ENCODE measurements at places on chromosomes 3 and 15.

GRCh38 chr3:107753494-107753893, 230.7 kb downstream of the BBX start:
- peak; percentile 24 for DNase-seq

DNA sequence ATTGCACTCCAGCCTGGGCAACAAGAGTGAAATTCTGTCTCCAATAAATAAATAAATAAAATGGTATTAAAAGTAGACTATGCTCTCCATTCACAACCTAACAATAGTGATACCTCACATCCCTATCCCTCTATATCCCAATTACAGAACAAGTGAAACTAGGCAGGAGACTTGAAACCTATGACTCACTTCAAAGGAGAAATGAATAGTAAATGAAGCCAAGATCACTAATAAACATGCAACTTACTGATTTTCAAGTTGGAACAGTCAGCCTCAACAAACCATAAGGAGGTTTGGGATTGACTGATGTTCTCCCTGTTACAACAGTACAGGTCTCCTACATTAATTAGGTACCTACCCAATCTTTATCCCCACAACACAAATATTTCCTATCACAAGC, 103.4 kb downstream of the GSK3B start:
- no peak for DNase-seq

- DNase-seq = no peak
These were observed 260.0 kb upstream of the LYSMD4 start for GRCh38 chr15:99993262-99993661.

GRCh38 chr3:28859897-28860296, 421.0 kb upstream of the RBMS3 start:
- DNase-seq = no peak

GRCh38 chr3:100533176-100533575, 40.8 kb downstream of the TMEM45A start:
- DNase-seq = no peak

DNA sequence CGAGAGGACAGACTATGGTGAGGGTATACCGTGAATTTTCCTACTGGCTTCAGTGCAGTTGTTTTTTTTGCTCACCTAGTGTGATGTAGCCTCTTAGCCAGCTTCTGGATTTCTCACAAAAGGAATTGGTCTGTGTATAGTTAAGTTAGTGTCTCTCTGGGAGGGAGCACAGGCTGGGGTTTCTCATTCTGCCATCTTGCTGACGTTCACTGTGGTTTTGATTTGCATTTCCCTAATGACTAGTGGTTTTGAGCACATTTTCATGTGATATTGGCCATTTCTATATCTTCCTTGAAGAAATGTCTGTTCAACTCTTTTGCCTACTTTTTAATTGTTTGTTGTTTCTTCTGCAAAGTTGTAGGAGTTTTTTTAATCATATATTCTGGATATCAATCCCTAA, 2.2 kb upstream of the CD86 start:
- no peak for DNase-seq

- DNase-seq = peak; percentile 88
These were observed 171.4 kb downstream of the NSUN3 start for GRCh38 chr3:94234177-94234788.

GRCh38 chr3:29822071-29822470, 541.2 kb downstream of the RBMS3 start:
- DNase-seq = no peak

- peak; percentile 78 for DNase-seq
These were observed 2.6 kb downstream of the CCDC9B start for GRCh38 chr15:40338041-40338657.

DNA sequence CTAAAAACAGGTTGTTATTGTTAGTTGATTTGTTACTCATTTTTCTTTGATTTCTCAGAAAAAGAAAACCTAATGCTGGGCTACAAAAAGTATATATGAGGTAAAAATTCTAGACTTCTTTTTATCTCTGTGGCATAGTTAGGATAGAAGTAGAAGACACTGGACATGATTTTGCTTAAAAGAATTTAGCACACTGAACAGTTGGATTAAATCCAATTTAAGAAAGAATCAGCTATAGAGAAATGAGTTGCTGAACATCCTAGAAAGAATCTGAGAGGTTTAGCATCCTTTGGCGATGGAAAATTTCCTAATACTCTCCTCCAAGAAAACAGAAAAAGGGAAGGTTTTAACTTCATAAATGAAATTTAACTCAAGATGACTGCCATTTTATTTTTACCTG, 259.7 kb downstream of the TBL1XR1 start:
- no peak for DNase-seq

- no peak for DNase-seq
These were observed 62.5 kb upstream of the MLF1 start for GRCh38 chr3:158508481-158508880.

DNA sequence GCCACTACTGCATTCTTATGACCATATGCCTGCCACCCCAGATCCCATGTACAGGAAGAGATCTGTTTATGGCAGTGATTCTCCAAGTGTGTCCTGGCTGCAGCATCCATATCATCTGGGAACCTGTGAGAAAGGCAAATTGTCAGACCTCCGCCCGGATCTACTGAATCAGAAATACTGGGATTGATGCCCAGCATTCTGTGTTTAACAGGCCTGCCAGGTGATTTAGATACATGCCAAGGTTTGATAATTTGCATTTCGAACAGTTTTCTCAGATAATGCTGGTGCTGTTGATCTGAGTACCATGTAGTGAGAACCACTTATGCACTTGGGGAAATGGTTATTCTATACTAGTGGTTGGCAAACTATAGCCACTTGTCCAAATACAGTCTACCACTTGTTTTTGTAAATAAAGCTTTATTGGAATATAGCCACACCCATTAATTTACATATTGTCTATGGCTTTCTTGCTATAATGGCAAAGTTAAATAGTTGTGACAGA, 165.4 kb downstream of the SSR3 start:
- DNase-seq = no peak

GRCh38 chr3:152056481-152056880, 183.0 kb downstream of the SUCNR1 start:
- DNase-seq = no peak

DNA sequence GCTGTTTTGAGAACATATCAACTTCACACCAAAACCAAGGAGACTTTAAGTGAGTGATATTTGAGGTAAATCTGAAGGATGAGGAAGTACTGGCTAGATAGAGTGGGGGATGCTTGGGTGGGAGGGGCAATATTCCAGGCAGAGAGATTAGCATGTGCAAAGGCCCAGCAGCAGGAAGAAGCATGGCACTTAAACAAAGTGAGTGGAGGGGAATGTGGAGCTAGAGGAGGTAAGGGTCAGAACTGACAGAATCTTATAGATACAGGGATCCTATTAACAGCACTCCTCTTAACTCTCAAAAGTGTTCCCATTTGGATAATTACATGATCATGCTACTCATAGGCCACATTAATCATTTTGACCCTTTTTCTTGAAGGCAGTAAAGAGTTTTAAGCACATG, 41.4 kb upstream of the SPRED1 start:
- DNase-seq = no peak

DNA sequence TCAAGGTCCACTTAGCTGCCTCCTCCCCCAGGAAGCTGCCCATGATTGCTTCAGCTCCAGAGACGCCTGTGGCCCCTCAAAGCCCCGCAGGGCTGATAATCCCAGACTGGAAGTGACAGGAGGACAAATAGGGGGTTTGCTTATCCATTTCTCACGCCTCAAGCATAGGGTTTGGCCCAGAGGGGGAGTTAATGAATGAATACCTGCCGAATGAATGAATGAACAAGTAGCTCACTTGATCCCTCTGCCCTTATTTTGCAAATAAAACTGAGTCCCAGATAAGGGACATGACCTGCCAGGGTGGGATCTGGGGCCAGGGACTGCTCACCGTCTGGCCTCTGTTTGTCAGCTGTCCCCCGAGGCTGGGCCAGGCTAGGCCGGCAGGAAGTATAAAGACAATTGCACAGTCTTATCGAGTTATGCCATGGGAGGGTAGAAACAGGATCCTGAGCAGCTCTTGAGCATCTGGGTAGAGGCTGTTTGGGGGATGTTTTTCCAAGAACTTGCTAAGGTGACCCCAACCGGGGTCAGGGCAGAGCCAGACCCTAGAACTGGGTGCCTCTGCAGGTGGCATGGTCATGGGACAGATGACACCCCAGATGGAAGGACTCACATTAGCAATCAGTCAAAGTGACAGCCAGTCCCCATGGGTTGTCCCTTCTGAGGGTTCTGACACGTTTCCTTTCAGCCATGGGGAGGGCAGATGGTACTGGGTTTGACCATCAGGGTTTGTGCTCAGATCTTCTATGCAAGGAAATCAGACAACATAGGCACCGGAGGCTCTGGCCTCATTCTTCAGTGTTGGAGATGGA, 45.0 kb downstream of the IQSEC1 start:
- no peak for DNase-seq

DNA sequence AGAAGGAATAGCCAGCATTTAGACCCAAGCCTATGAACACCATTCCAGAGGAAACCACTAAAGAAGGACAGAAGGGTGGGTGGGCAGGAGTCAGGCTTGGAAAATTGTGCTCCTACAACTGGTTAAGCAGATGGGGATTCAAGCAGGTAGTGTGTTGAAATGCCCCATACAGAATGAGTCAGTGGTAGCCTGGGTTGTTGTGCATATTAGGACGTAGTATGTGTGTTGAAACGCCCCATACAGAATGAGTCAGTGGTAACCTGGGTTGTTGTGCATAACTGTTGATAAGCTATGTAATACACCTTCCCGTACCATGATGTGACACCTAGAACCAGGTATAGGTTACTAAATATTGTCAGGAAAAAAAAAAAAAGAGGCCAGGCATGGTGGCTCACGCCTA, 34.0 kb downstream of the MINDY4B start:
- DNase-seq = no peak

DNA sequence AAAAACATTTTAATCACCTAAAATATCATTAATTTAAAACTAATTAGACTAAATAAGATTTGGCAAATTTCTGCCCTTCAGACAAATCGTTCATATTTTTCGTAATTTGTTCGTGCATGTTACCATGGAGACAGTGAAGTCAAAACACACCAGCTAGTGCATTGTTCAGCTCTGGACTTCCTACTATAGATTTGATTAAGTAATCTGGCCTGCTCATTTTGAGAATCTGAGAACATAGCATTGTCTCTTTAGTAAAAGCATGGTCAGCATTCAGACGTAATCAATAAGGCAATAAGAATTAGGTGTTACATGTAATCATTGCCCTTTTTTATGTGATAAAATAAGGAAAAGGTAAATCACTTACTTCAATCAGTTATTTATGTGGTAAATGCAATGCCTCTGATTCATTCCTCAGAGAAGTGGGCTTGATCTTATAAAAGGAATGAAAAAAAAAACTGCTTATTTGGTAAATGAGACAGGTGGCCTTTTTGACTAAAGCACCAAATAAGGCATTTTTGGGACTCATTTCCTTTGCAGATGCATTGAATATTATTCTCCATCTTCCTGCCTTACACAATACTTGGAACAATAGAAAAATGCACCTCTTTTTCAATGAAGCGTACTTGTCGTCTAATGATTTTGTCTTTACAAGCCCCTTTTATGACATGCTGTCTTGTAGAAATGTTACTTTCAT, 84.5 kb upstream of the FNDC3B start:
- peak; percentile 87 for DNase-seq

- no peak for DNase-seq
These were observed 645.9 kb upstream of the KCNMB2 start for GRCh38 chr3:177890359-177890683.

- DNase-seq = no peak
These were observed 25.5 kb upstream of the SNRPA1 start for GRCh38 chr15:101320501-101321052.

GRCh38 chr15:97401970-97402369, 558.5 kb upstream of the ARRDC4 start:
- DNase-seq = no peak

GRCh38 chr3:126448136-126448892, 27.4 kb downstream of the ZXDC start:
- DNase-seq = no peak

DNA sequence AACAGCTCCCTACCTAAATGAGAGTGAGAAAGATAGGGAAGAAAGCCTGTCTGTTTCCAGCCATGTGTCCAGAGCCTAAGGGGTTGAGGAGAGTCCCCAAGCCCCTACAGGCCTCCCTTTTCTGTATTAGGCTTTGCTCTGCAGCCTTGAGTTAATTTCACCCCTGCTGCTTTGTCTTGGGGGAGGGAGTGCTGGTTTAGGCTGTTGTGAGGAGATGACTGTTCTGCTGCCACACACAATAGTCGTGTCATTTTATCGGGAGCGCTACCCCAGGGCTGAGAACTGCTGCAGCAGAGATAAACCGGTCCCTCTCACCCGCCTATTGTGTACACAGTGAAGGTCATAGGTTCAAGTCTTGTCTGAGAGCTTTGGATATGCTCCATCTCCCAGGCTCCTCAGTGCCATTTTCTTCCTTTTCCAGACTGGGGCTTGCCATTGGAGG, 1.4 kb downstream of the ZNF609 start:
- DNase-seq = no peak

DNA sequence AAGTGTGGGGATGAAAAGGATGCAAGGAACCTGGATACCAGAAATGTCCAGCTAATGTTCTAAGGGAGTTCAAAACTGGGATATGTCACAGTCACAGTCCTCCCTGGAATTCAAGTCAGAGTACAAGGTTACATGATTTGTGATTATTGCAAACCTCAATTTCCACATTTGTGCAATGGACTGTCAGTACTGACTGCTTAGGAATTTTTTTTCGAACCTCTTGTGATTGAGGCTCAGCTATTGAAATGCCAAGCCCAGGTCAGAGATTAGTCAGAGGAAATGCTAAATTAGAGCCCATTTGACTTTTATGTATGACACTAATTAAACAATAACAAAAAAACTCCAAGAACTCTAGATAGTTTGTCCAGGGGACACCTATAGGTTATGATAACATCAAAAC, 210.2 kb downstream of the THSD4 start:
- no peak for DNase-seq

Measured in spinal cord (tissue), 10 donors.